ENCODE measurements at places on chromosomes 11 and 22. TPM values are rescaled to one million over a fixed set of nuclear protein-coding genes. Genes with fewer than 3 reads are reported as not detected.

OVOL1 gene
- total RNA-seq, result 0.05 TPM

MPPED2 gene
- total RNA-seq, result not detected

TENM4 gene
- total RNA-seq, result 0.19 TPM

NPAS4 gene
- total RNA-seq, result not detected

PANX3 gene
- total RNA-seq, result not detected

KIRREL3 gene
- total RNA-seq, result 9.2 TPM

DNAJC24 gene
- 9.7 TPM for total RNA-seq

ACO2 gene
- total RNA-seq, result 51.0 TPM

OR52W1 gene
- total RNA-seq, result not detected

FAM227A gene
- total RNA-seq, result 0.68 TPM

YAP1 gene
- 59.6 TPM for total RNA-seq

APOL1 gene
- total RNA-seq, result 14.7 TPM

RPS25 gene
- total RNA-seq, result 797 TPM

UBQLN3 gene
- not detected for total RNA-seq

PNPLA5 gene
- total RNA-seq, result not detected

SPTBN2 gene
- total RNA-seq, result 9.9 TPM

OR52I1 gene
- total RNA-seq, result not detected

FOLH1 gene
- total RNA-seq, result not detected

INPP5J gene
- 0.42 TPM for total RNA-seq

MPEG1 gene
- total RNA-seq, result not detected

YDJC gene
- total RNA-seq, result 33.5 TPM

SYVN1 gene
- total RNA-seq, result 42.1 TPM

SPDYC gene
- not detected for total RNA-seq

PDE3B gene
- total RNA-seq, result 1.9 TPM

HORMAD2 gene
- total RNA-seq, result not detected

All from A549 treated with dexamethasone at 1 μM for 4 hours (cell line).